ENCODE measurements at places on chromosomes 7 and 10. TPM values are rescaled to one million over a fixed set of nuclear protein-coding genes. Genes with fewer than 3 reads are reported as not detected.
A peak's percentile ranks its signal among the peaks of the same experiment; 100 is the strongest.

- H3K27me3 ChIP-seq = no peaks in the 10 kb centered on the region
- H3K4me1 ChIP-seq = no peaks in the 10 kb centered on the region
- H3K36me3 ChIP-seq = peaks cover under 1% of the 10 kb centered on the region
- DNase-seq = no peak
- H3K27ac ChIP-seq = no peak overlapping the region
Observed at GRCh38 chr7:45082831-45083331, 5.9 kb downstream of the NACAD start.

GRCh38 chr7:132544999-132545398, 31.3 kb downstream of the PLXNA4 start:
- no peak overlapping the region for H3K27ac ChIP-seq
- no peaks in the 10 kb centered on the region for H3K36me3 ChIP-seq
- DNase-seq = no peak
- H3K4me3 ChIP-seq = no peak overlapping the region
- no peaks in the 10 kb centered on the region for H3K4me1 ChIP-seq

- H3K4me1 ChIP-seq = no peaks in the 10 kb centered on the region
- H3K27me3 ChIP-seq = no peaks in the 10 kb centered on the region
- H3K36me3 ChIP-seq = no peaks in the 10 kb centered on the region
- no peak for DNase-seq
Observed at GRCh38 chr10:117410557-117410956, 35.3 kb upstream of the PDZD8 start.

DNA sequence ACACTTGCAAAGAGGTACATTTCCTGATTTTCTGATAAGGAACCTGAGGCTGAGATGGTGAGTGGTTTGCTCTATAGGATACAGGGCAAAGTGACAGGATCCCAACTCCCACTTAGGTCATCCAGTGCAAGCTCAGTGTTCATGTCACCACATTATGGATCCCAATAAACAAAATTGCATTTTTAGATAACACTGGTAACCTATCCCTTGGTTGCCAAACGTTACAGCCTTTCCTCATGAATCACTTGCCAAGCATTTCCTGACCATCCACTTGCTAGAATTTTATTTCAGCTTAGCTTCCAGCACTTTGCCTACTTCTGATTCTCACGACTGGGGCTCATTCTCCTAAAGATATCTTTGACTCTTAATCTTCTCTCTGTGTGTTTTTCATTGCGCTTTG, 131.4 kb upstream of the ODAD2 start:
- H3K27me3 ChIP-seq = no peaks in the 10 kb centered on the region
- no peak overlapping the region for H3K27ac ChIP-seq
- H3K36me3 ChIP-seq = no peaks in the 10 kb centered on the region

DNA sequence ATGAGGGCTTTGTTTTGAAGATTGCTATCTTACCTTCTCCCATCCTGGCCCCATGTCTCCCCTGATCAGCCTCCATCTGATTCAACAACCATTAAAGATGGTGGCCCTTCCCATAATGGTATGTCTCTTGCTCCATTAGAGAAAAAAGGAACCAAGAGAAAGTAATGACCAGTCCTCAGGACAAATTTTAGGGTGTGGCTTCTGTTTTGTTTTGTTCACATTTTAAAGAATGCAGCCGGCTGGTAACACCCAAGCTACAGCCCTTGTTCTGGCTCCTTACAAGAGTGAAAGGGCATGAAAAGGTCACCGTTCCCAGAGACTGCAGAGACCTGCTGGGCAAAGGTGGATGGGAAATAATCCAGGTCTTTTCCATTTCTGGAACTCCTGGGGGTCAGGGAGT, 287.9 kb upstream of the NEBL start:
- no peak overlapping the region for H3K4me3 ChIP-seq
- H3K4me1 ChIP-seq = no peaks in the 10 kb centered on the region
- no peak for DNase-seq
- peak overlapping the region; percentile 42 for H3K27ac ChIP-seq
- H3K27me3 ChIP-seq = no peaks in the 10 kb centered on the region
- no peaks in the 10 kb centered on the region for H3K36me3 ChIP-seq

- no peaks in the 10 kb centered on the region for H3K27me3 ChIP-seq
- H3K4me3 ChIP-seq = no peak overlapping the region
Observed at GRCh38 chr10:116134322-116134721, 138.7 kb downstream of the GFRA1 start.

DNA sequence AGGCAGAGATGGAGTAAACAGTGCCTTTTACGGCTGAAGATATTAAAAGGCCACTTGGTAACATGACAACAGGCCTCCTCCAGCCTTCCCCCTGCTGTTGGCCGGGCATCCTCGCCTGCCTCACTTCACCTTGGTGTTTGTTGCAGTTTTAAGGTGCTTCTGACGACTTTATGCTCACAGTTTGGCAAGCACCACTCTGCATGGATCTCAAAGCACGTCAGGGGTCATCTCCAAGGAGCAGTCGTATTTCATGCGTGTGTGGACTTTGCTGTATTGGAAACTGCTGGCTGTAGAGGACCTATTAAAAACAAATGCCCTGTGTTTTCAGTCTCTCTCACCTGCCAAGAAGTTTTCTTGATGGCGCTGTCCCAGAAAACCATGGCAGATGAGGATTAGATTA, 483.1 kb downstream of the RPS24 start:
- no peaks in the 10 kb centered on the region for H3K27me3 ChIP-seq
- H3K36me3 ChIP-seq = no peaks in the 10 kb centered on the region
- H3K4me3 ChIP-seq = no peak overlapping the region
- no peak overlapping the region for H3K27ac ChIP-seq
- no peak for DNase-seq

GRCh38 chr10:14089556-14090292, 241.0 kb downstream of the FRMD4A start:
- no peaks in the 10 kb centered on the region for H3K4me1 ChIP-seq
- no peaks in the 10 kb centered on the region for H3K36me3 ChIP-seq
- H3K27me3 ChIP-seq = peaks cover 4% of the 10 kb centered on the region
- H3K27ac ChIP-seq = no peak overlapping the region

The TMEM236 gene
- 0.24 TPM for total RNA-seq
